ENCODE measurements at places on chromosomes 2 and 18. TPM values are rescaled to one million over a fixed set of nuclear protein-coding genes. Genes with fewer than 3 reads are reported as not detected.
A peak's percentile ranks its signal among the peaks of the same experiment; 100 is the strongest.

The ASTL gene
- total RNA-seq = not detected

DNA sequence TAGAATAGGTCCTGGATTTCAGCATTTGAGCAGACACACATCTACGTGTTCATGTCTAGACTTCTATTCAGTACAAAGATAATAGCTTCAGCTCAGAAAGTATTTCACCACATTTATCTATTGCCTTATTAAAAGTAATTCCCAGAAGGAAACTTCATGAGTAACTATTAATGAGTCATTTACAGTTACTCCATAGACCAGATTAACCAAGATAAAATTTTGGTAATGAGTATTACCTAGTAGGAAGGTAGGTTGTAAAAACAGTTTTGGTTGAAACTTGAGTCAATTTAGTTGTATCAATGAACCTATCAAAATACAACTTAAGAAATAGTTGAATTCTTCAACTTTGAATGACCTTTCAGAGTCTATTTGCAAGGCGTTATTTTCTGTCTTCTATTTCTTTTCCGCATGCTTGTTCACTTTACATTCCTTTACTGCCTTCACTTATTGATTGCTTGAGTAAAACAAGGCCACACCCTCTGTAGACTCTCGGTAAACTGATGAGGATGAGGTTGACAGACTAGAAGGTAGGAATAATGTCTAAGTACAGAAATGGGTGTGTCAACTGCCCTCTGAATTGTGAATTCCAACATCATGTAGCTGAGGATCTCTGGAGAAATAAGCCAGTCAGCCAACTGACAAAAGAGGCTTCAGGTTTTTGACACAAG is 1165.6 kb upstream of the ZEB2 start:
- H3K36me3 ChIP-seq = no peaks in the 10 kb centered on the region
- no peaks in the 10 kb centered on the region for H3K27me3 ChIP-seq
- H3K27ac ChIP-seq = no peak overlapping the region
- H3K4me1 ChIP-seq = no peaks in the 10 kb centered on the region
- no peak overlapping the region for H3K4me3 ChIP-seq
- peak; percentile 78 for DNase-seq

- H3K36me3 ChIP-seq = no peaks in the 10 kb centered on the region
- peak overlapping the region; percentile 92 for H3K27ac ChIP-seq
- H3K27me3 ChIP-seq = no peaks in the 10 kb centered on the region
- peak overlapping the region; percentile 17 for H3K4me3 ChIP-seq
Measured at GRCh38 chr2:216315802-216316603, 56.3 kb downstream of the MARCHF4 start.

The C2orf15 gene
- total RNA-seq = 0.59 TPM

- no peak overlapping the region for H3K27ac ChIP-seq
- H3K36me3 ChIP-seq = no peaks in the 10 kb centered on the region
- no peaks in the 10 kb centered on the region for H3K27me3 ChIP-seq
- H3K4me3 ChIP-seq = no peak overlapping the region
Measured at GRCh38 chr18:68387246-68387645, 327.7 kb downstream of the TMX3 start.

DNA sequence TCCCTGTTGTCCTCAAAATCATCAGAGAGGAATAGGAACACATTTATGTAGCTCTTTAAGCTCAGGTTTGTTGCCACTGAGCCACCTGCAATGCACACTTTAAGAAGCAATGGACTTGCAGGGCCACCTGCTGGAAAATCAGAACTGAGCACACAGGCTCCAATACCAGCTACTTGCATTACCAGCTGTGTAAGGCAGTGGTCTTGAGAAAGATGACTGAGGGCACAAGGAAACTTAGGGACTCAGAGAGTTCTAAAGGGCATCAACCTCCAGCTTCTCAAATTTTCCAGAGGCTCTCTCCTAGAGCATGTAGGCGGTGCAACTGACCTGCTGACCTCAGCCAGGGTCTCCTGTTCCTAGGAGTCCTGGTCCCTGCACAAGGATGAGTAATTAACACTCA is 2.5 kb upstream of the CNDP2 start:
- no peak overlapping the region for H3K4me3 ChIP-seq
- H3K4me1 ChIP-seq = peaks cover 6% of the 10 kb centered on the region
- no peaks in the 10 kb centered on the region for H3K36me3 ChIP-seq
- peak; percentile 54 for DNase-seq

DNA sequence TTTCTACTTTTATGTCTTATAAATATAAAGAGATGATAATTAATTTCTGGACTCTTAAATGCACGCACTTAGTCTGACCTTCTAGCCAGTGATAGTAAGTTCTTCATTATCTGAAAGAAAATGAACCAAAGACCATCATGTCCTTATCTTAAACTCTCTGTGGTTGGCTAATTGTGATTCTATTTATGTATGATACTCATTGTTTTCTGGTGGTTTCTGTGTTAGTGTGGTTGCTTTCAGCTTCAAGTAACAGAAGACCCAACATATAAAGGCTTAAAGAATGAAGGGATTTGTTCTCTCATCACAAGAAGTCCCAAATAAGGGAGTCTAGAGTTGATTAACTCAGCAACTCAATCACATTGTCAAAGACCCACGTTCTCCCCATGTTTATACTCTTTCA is 225.2 kb upstream of the TANK start:
- H3K27ac ChIP-seq = no peak overlapping the region

DNA sequence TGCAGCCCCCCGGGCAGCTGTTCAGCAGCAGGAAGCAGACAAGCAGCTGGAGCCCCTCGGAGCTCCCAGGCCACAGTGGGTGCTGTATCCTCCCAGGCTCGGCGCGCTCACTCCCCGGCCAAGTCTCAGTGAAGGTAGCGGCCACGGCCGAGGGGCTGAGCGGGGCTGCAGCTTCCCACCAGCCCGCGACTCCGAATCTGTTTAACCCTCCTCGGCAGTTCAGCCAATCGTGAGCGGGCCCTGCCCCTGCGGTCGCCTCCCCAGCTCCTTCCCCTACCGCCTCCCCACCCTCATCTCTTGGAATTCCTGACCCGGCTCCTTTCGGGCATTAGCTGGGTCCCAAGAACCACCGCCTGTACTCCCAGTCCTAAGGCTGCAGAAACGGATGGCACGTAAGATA is at the start of gene RESP18:
TSS of gene RESP18 (minus strand) at position 203 of the 400 bp plus-strand sequence.
- H3K4me1 ChIP-seq = no peaks in the 10 kb centered on the region
- H3K27ac ChIP-seq = no peak within 1 kb of the TSS
- H3K4me3 ChIP-seq = no peak within 1 kb of the TSS
- no peaks in the 10 kb centered on the region for H3K36me3 ChIP-seq

The COPS7B gene
- total RNA-seq = 45.0 TPM

- no peaks in the 10 kb centered on the region for H3K36me3 ChIP-seq
- no peak overlapping the region for H3K4me3 ChIP-seq
- no peaks in the 10 kb centered on the region for H3K27me3 ChIP-seq
- H3K4me1 ChIP-seq = no peaks in the 10 kb centered on the region
- peak; percentile 94 for DNase-seq
Measured at GRCh38 chr2:226701052-226701451, 98.6 kb downstream of the IRS1 start.

The PTPRM gene
- 59.6 TPM for total RNA-seq

GRCh38 chr18:56831988-56832387 is 180.8 kb downstream of the WDR7 start:
- peak; percentile 55 for DNase-seq
- no peak overlapping the region for H3K4me3 ChIP-seq
- no peaks in the 10 kb centered on the region for H3K27me3 ChIP-seq

The PLCD4 gene
- total RNA-seq = 0.89 TPM

DNA sequence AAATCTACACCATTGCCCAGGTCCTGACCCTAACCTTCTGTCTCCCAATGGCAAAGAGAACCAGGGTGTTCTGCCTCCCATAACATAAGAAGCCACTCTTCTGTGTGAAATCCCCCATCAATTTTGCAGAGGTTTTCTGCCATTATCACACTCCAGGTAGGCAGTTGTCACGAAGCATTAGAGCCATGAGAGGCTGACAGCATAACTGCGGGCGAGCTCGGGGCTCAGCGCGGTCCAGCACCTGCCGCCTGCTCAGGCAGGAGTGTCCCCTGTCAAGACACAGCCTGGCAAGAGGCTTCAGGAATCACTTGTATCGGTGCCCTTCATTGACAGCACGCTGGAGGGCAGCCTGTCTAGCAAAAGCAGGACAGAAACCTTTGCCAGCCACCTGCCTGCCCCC is 251.2 kb downstream of the SATB2 start:
- H3K36me3 ChIP-seq = no peaks in the 10 kb centered on the region
- H3K4me1 ChIP-seq = no peaks in the 10 kb centered on the region
- H3K4me3 ChIP-seq = no peak overlapping the region
- H3K27me3 ChIP-seq = no peaks in the 10 kb centered on the region
- no peak for DNase-seq

The C2orf78 gene
- total RNA-seq = not detected

The POTEI gene
- 0.50 TPM for total RNA-seq

- no peak for DNase-seq
- H3K4me1 ChIP-seq = no peaks in the 10 kb centered on the region
- no peak overlapping the region for H3K4me3 ChIP-seq
- H3K27me3 ChIP-seq = no peaks in the 10 kb centered on the region
Measured at GRCh38 chr2:80706951-80707350, 402.4 kb upstream of the LRRTM1 start.

- no peak overlapping the region for H3K4me3 ChIP-seq
- no peak overlapping the region for H3K27ac ChIP-seq
- DNase-seq = no peak
- no peaks in the 10 kb centered on the region for H3K27me3 ChIP-seq
- H3K4me1 ChIP-seq = no peaks in the 10 kb centered on the region
Measured at GRCh38 chr18:31426871-31427406, 20.6 kb upstream of the DSG3 start.

The STON1 gene
- total RNA-seq = 9.5 TPM

DNA sequence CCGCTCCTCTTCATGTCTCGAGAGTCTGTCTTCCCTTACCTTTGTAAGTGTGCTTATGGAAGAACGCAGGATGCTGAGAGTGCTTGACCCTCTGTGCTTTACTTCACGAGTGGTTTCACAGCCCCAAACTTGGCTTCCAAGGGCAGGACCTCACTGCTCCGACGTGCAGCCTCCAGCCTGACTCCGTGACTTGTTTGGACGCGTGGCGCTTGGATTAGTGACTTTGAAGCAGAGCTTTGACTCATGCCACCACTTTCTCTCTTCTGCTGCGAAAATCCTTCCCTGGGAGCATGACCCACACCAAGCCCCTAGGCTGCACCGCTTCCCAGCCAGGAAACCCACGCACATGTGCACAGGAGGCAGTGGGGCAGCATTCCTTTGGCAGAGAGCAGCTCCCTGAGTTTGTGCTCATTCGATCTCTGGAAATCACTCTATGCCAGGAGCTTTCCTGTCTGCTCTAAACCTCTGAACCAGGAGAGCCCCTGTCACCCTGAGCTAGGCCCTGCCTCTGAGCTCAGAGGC is 207.8 kb upstream of the HS6ST1 start:
- no peak for DNase-seq
- H3K27me3 ChIP-seq = no peaks in the 10 kb centered on the region
- no peak overlapping the region for H3K4me3 ChIP-seq
- no peaks in the 10 kb centered on the region for H3K36me3 ChIP-seq
- no peak overlapping the region for H3K27ac ChIP-seq

GRCh38 chr2:74908748-74909444 is 49.5 kb upstream of the POLE4 start:
- no peaks in the 10 kb centered on the region for H3K4me1 ChIP-seq
- no peak overlapping the region for H3K4me3 ChIP-seq
- no peak overlapping the region for H3K27ac ChIP-seq
- H3K27me3 ChIP-seq = peaks cover 2% of the 10 kb centered on the region

DNA sequence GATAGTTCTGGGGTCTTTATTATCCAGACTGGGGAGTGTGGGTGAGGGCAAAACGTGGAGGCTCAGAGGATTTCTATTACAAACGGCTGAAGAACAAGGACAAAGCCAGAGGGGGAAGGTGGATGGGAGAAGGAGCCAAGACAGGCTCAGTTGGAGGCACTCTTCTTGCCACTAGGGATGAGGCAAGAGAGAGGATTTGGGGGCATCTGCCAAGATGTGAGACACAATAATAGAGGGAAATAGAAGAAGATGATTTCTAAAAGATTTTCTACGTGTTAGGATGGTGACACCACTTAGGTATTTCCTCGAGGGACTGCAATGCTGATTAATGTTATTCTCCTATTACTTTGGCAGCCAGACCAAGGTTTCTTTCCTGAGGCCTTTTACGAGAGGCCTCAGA is 71.8 kb downstream of the APOB start:
- H3K4me3 ChIP-seq = no peak overlapping the region
- no peak overlapping the region for H3K27ac ChIP-seq
- DNase-seq = no peak
- H3K4me1 ChIP-seq = no peaks in the 10 kb centered on the region
- H3K36me3 ChIP-seq = no peaks in the 10 kb centered on the region

The GRP gene
- not detected for total RNA-seq

The CROCC2 gene
- not detected for total RNA-seq

The ELOA2 gene
- total RNA-seq = not detected

DNA sequence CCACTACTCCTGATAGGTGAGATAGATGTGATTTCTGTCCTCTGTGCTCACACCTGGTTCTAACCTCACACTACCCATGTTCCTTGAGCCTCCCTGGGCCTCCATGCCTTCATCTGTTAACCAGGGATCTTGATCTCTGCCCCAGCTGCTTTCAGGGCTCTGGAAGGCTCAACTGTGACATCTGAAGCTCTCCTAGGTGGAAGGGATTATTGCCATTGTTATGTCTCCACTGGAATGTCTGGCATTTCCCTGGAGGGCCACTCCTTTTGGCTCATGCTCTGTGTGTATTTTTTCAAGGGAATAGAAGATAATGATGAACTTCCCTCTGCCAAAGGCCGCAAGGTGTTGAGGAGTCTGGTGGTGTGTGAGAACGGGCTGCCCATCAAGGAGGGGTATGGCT is 41.2 kb downstream of the PCARE start:
- H3K4me3 ChIP-seq = no peak overlapping the region
- H3K4me1 ChIP-seq = peaks cover 15% of the 10 kb centered on the region
- no peaks in the 10 kb centered on the region for H3K27me3 ChIP-seq
- no peak overlapping the region for H3K27ac ChIP-seq

The GPR155 gene
- 11.0 TPM for total RNA-seq

- DNase-seq = peak; percentile 92
- H3K36me3 ChIP-seq = no peaks in the 10 kb centered on the region
- H3K27me3 ChIP-seq = no peaks in the 10 kb centered on the region
- peak overlapping the region; percentile 89 for H3K27ac ChIP-seq
Measured at GRCh38 chr2:112640800-112641675, 4.7 kb upstream of the SLC20A1 start.

The PLA2R1 gene
- total RNA-seq = 10.5 TPM
